ENCODE measurements at places on chromosomes 4 and X. TPM values are rescaled to one million over a fixed set of nuclear protein-coding genes. Genes with fewer than 3 reads are reported as not detected.

RNF128 gene
- total RNA-seq = not detected

FAM47A gene
- total RNA-seq = not detected

VCX gene
- total RNA-seq = not detected

HMX1 gene
- not detected for total RNA-seq

All from Karpas-422 (cell line).